ENCODE measurements at places on chromosomes 16 and 17.

GRCh38 chr17:75684249-75684648 is 17.1 kb downstream of the SAP30BP start:
- no peak for DNase-seq

DNA sequence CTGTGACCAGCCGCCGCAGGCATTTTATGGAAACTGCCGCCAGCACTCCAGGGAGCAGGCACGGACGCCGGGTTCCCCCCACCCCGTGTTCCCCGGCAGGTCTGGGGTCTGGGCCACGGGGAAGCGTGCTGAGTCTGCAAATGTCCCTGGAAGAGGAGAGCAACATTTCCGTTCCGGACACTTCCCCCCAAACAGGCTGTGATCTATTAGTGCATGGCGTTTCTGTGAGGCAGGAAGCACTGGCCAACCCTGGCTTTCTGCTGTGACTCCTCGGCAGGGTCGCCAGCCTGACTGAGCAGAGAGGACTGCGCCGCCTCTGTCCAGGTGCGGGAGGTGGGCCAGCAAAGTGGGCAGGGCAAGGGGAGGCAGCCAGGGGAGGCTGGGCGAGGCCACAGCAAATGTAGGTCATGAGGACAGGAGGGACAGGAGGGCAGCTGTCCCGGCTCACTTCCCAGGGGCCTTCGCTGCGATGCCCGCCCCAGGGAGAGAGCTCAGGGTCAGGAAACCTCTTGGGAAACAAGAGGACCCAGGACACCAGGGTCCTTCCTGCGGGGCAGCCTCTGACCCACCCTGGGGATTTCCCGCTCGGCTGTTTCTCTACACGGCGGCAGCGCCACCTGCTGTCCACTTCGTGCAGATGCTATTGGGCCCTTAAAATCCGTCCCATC is 9.5 kb downstream of the FOXF1 start:
- no peak for DNase-seq

DNA sequence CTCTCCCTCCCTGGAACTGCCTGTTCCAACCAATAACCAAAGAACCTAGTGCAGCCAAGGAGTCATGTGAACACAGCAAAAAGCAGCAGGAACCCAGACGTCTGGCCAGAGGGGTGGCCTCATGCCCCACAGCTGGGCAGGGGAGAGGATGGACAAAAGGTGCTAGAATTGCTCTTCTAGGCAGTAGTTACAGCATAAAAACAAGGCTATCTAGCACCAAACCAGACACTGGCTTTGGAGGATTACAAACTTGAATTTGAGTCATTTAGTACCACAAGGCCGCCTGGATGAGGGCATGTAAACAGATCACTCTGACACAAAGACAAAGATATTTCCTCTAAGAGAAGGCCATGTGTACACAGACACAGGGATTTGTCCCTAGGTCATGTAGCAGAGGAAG is 423.3 kb upstream of the MAF start:
- DNase-seq, result no peak

- DNase-seq, result no peak
Measured at GRCh38 chr16:73205153-73205886, 157.4 kb upstream of the ZFHX3 start.

DNA sequence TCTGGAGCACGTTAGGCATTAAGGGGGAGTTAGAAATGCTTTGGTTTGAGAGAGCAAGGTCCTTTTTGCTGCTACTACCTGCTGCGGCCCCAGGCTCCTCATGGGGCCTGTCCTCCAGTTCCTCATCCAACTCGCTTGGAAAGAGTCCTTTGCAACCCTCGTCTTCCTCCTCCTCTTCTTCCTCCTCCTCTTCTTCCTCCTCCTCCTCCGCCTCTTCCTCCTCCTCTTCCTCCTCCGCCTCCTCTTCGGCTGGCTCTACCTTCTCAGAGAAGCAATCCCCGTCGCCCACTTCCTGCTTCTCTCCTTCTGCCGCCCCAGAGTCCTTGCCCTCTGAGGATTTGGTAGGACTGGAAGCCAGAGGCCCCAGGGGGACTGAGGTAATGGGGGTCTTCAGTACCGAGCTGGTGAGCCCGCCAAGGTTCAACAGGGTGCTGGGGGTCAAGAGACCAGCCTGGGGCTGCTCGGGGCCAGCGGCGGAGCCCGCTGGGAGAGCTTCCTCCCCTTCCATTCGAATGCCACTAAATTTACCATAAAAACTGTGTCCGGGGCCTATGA is 89.3 kb downstream of the ZFHX3 start:
- no peak for DNase-seq

DNA sequence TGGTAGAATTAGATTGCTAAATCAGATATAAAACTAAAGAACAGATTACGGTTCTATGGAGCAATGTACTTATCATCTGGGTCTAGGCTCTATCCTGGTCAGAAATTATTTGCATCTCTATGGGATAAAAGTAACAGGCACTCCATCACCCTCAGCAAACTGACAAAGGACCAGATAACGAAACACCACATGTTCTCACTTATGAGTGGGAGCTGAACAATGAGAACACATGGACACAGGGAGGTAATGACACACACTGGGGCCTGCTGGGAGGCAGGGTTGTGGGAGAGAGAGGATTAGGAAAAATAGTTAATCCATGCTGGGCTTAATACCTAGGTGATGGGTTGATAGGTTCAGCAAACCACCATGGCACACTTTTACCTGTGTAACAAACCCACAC is 61.9 kb downstream of the MPHOSPH6 start:
- DNase-seq, result no peak

GRCh38 chr16:30609002-30609925 is 925 bp downstream of the ZNF689 start:
- DNase-seq, result peak; percentile 35

DNA sequence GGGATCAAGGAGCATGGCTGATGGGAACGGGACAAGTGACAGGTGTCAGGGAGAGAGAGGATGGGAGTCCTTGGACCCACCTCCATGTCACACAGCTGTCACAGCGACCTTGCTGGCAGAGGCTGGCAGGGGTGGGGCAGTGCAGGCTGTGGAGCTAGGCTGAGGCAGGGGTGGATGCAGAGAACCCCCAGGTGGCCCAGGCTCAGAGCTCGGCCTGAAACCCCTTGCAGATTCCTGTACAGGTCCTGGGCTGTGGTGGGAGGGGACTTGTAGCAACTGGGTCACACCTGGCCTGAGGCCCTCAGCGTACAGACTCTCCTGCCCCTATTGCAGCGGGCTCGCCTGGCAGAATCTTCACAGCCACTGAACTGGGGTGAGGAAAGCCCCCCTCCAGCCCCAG is 174.1 kb downstream of the NTN1 start:
- no peak for DNase-seq

- no peak for DNase-seq
Measured at GRCh38 chr17:64315032-64315490, 52.0 kb upstream of the TEX2 start.

DNA sequence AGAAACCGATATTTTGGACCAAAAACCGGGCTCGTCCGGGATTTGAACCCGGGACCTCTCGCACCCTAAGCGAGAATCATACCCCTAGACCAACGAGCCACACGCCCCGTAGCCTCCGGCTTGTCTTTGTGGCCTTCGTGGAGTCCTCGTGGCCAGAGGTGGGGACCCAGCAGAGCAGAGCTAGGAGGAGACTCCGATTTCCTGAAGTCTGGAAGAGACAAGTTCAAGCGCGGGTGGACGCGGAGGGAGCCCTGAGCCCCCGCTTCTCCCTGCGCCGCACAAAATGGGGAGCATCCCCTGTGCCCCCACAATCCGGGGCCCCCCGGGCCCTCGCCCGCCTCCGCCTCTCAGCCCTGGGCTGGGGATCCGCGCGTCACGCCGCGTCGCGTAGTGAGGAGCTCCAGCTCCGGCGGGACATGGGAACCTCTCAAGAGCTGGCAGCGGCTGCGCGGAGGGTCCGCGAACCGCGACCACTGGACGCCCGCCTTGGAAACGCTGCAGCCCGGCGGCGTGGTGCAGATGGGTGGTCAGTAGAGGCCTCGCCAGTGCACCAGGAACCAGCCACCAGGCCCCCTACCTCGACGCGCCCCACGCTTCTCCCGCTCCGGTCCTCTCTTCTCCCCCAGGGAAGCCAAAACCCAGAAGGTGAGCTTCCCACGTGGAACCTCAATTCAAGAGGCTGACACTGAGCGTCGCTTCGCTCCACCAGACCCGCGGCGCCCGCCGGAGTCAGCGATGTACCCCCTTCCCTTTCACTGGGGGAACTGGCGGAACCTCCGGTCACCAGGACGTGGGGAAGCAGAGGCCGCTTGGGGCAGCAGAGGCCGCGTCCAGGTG is 5.2 kb upstream of the OR1F1 start:
- no peak for DNase-seq

DNA sequence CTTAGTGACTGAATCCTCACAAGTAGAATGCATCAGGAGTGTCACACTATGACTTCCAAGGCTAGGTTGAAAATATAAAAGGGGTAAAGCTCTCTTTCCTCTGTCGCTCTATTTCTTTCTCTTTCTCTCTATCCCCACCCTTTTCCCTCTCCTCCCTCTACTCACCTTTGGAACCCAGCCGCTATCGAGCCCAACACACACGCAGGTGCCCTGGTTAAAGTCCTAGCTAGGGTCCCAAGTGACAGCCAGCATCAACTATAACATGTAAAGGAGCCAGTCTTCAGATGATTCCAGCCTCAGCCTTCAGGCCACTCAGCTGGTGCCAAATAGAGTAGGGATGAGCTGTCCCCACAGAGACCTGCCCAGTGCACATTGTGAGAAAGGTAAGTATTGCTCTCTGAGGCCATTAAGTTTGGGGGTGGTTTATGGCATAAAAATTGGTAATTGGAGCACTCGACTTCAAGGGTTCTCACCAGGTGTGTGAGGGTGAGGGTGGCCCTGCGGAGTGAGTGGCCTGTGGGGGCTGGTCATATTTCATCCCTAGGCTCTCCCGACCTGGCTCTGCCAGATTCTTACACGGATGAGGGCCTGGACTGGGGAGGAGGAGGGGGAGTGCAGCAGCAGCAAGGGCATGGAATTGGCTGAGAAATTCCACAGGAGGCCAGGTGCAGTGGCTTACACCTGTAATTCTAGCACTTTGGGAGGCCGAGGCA is 14.9 kb upstream of the C16orf54 start:
- no peak for DNase-seq

DNA sequence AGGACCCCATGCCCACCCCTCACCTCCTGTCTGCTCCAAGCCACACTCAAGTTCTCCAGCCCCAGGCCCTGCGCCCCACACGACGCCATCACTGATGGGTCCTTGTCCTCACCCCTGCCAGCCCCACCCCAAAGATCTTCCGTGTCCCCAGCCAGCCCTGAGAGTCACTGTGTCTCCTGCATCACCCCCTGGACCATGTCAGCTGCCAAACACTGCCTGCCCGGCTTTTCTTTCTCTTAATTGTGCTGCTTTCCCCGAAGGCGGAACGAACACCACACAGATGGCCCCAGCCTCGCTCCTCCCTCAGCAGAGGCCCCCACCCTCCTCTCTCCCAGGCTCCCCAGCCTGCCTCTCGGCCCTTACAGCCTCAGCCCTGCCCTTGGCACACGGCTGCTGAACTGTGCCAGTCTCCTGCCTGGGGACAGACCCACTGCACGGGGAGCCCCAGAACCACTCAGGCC is 4.8 kb upstream of the GAA start:
- DNase-seq, result no peak

DNA sequence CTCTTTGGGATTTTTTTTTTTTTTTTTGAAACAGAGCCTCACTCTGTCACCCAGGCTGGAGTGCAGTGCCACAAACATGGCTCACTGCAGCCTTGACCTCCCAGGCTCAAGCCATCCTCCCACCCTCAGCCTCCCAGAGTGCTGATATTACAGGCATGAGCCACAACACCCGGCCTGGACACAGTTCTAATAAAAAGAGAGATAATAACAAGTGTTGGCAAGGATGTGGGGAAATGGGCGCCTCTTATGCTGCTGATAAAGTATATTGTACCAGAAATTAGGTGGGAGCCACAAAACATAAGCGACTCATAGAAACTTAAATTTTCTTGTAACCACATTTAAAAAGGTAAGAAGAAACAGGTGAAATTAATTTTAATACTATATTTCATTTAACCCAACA is 50.4 kb upstream of the FA2H start:
- DNase-seq, result no peak

DNA sequence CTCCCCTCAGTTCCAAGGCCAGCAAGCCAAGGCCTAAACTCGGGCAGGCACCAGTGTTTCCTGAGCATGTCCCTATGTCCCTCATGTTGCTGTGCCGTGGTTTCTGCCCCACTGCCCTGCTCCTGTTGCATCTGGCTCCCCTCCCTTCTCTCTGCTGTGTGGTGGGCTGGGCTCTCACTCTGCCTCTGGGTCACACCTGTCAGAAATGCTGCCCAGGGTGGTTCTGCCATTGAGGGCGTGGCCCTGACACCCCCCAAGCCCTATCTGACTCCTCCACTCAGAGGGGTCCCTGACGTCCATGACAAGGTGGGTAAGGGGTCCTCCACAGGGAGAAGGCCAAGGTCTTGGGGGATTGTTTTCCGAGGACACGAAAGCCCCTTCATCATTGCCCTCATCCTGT is 9.2 kb upstream of the ITGA3 start:
- no peak for DNase-seq

DNA sequence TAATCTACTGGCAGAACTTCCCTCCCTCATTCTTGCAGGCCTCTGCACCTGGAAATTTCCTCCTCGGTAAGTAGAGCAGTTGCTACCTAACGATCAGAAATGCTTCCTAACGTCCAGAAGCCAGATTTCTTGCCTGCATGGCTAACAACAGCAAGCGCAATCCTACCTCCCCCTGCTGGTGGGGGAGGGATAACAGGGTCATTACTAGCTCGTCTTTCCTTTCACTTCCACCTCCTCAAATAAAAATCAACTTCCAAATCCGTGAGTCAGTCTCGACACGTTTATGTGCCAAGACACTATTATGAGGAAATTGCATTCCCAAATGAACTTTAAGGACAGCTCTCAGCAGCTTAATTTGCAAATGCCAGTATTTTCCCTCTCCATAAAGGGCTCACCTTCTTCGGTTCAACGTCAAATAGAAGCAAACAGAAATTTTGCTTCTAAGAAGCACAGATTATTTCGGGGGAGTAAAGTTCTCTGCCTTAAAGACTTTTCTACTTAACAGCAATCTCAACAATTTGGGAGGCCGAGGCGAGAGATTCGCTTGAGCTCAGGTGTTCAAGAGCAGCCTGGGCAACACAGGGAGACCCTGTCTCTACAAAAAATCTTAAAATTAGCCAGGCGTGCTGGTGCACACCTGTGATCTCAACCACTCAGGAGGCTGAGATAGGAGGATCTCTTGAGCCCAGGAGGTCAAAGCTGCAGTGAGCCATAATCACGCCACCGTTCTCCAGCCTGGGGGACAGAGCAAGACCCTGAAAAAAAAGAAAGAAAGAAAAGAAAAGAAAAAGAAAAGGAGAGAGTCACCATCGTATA is 188.6 kb upstream of the PSMD7 start:
- peak; percentile 16 for DNase-seq

GRCh38 chr16:80466024-80466987 is 74.5 kb upstream of the DYNLRB2 start:
- DNase-seq, result peak; percentile 67

- DNase-seq, result peak; percentile 33
Measured at GRCh38 chr17:4584101-4584916, at the start of gene SMTNL2. SMTNL2 (plus strand) TSS chr17:4584529; CDS start chr17:4584606, 77 bp downstream.

GRCh38 chr16:72246423-72246822 is 74.5 kb upstream of the PMFBP1 start:
- DNase-seq, result no peak

- no peak for DNase-seq
Measured at GRCh38 chr17:17395246-17395802, 81.5 kb upstream of the MED9 start.

- DNase-seq, result no peak
Measured at GRCh38 chr17:20852239-20852989, 190.4 kb downstream of the USP22 start.
